Naive thymus-derived CD8-positive, alpha-beta T cell (primary cell): ENCODE measurements at places on chromosomes 5 and 9. TPM values are rescaled to one million over a fixed set of nuclear protein-coding genes. Genes with fewer than 3 reads are reported as not detected.

The GARNL3 gene
- 1.9 TPM for total RNA-seq

The SETD9 gene
- 11.7 TPM for total RNA-seq

The DND1 gene
- total RNA-seq: 3.7 TPM

The DEPDC1B gene
- not detected for total RNA-seq

The OTULINL gene
- total RNA-seq: 49.7 TPM

The CMYA5 gene
- 0.31 TPM for total RNA-seq

The ADGRD2 gene
- not detected for total RNA-seq

The ZDHHC11B gene
- 1.1 TPM for total RNA-seq

The AGXT2 gene
- total RNA-seq: not detected

The SOWAHA gene
- not detected for total RNA-seq

The CTNND2 gene
- not detected for total RNA-seq

The TEX48 gene
- total RNA-seq: not detected

The PCDHGA8 gene
- total RNA-seq: 0.22 TPM

The BRIX1 gene
- 41.1 TPM for total RNA-seq

The OR1J2 gene
- 0.85 TPM for total RNA-seq

The CCL27 gene
- not detected for total RNA-seq

The GFRA3 gene
- total RNA-seq: not detected

The SLC27A6 gene
- total RNA-seq: not detected

The PCDHA1 gene
- total RNA-seq: not detected

The DCTN4 gene
- total RNA-seq: 49.4 TPM

The RELL2 gene
- total RNA-seq: 23.9 TPM

The OBP2B gene
- not detected for total RNA-seq

The FOXD4L6 gene
- total RNA-seq: not detected

The CSF2 gene
- not detected for total RNA-seq

The ZBED3 gene
- total RNA-seq: 8.4 TPM

The NMUR2 gene
- total RNA-seq: not detected

The C5orf52 gene
- total RNA-seq: not detected

The SLC25A2 gene
- total RNA-seq: 2.1 TPM

The DPYSL3 gene
- not detected for total RNA-seq

The SPINK13 gene
- total RNA-seq: not detected

The FCN2 gene
- not detected for total RNA-seq

The TMEM252 gene
- not detected for total RNA-seq

The GADD45G gene
- 1.5 TPM for total RNA-seq

The OR1J4 gene
- 0.41 TPM for total RNA-seq

The PCDHGB7 gene
- total RNA-seq: 0.25 TPM

The S1PR3 gene
- not detected for total RNA-seq

The IFNA2 gene
- not detected for total RNA-seq

The HK3 gene
- 0.52 TPM for total RNA-seq

The C9orf153 gene
- total RNA-seq: 1.1 TPM

The AJM1 gene
- total RNA-seq: 1.3 TPM

The ADAMTS2 gene
- not detected for total RNA-seq

The ENTPD8 gene
- not detected for total RNA-seq
